ENCODE measurements at places on chromosomes 5 and 9. TPM values are rescaled to one million over a fixed set of nuclear protein-coding genes. Genes with fewer than 3 reads are reported as not detected.

Gene TPPP
- total RNA-seq, result under 0.01 TPM

Gene F2RL2
- total RNA-seq, result 15.9 TPM

Gene ZNF474
- 0.32 TPM for total RNA-seq

Gene AQP7
- total RNA-seq, result not detected

Gene PLAC8L1
- not detected for total RNA-seq

Gene TSSK1B
- total RNA-seq, result 0.49 TPM

Gene BICD2
- total RNA-seq, result 53.5 TPM

Gene DOCK2
- 5.7 TPM for total RNA-seq

Gene WDR38
- total RNA-seq, result not detected

All from hair follicle dermal papilla cell (primary cell).